ENCODE measurements at places on chromosomes 6 and 20. TPM values are rescaled to one million over a fixed set of nuclear protein-coding genes. Genes with fewer than 3 reads are reported as not detected.

Gene PI3
- not detected for total RNA-seq

DNA sequence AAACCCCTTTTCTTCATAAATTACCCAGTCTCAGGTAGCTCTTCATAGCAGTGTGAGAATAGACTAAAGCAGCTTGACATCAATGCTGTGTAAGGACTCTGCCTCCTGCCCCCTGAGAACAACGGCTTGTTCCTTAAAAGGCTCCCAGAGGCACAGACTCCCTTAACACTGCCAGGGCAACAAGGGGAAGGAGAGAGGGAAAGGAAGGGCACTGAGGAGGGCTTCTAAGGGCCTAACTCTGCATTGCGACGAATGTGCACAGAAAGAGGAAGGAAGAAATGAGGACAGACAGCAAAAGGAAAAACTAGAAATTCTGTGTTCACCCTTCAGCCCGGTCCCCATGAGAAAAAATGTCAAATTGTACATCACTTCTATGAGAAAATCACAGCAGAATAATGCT lies 74.0 kb downstream of the AGPAT4 start:
- no peaks in the 10 kb centered on the region for H3K27me3 ChIP-seq
- H3K36me3 ChIP-seq: peaks cover 35% of the 10 kb centered on the region
- no peak overlapping the region for H3K4me3 ChIP-seq
- H3K27ac ChIP-seq: peak overlapping the region; percentile 0

- H3K27me3 ChIP-seq: no peaks in the 10 kb centered on the region
- DNase-seq: no peak
- no peaks in the 10 kb centered on the region for H3K36me3 ChIP-seq
- no peak overlapping the region for H3K27ac ChIP-seq
Measured at GRCh38 chr6:111624401-111625098, 18.9 kb upstream of the TRAF3IP2 start.

DNA sequence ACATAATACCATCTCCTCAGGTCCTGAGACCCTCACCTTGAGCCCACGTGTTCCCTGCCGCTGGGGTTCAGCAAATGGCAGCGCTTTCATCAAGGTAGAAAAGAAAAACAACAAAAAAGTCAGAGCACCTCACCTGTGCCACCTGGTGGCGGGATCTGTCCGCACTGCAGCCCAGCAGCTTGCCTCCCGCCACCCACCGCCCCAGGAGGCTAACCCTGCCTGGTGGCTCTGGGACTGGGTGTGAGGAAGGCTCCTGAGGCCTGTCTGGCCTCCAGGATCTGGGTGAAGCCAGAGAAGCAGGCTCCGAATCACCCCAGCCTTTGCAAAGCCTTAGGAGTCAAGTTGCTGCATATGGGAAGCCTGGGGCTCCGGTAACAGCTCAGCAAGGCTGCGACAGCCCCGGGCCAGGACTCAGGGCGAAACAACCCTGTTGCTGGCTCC lies 270.8 kb downstream of the BMP7 start:
- H3K27ac ChIP-seq: no peak overlapping the region
- peaks cover 2% of the 10 kb centered on the region for H3K27me3 ChIP-seq
- DNase-seq: peak; percentile 47
- H3K36me3 ChIP-seq: no peaks in the 10 kb centered on the region

Gene TFAP2A
- total RNA-seq: 9.6 TPM

Gene FOXF2
- total RNA-seq: not detected

Gene PAK5
- 1.8 TPM for total RNA-seq

- H3K4me3 ChIP-seq: no peak overlapping the region
- H3K27ac ChIP-seq: peak overlapping the region; percentile 47
- peaks cover 6% of the 10 kb centered on the region for H3K4me1 ChIP-seq
- no peak for DNase-seq
- H3K36me3 ChIP-seq: peaks cover 3% of the 10 kb centered on the region
Measured at GRCh38 chr6:56772737-56773184, 130.1 kb upstream of the DST start.

Gene PGC
- not detected for total RNA-seq

DNA sequence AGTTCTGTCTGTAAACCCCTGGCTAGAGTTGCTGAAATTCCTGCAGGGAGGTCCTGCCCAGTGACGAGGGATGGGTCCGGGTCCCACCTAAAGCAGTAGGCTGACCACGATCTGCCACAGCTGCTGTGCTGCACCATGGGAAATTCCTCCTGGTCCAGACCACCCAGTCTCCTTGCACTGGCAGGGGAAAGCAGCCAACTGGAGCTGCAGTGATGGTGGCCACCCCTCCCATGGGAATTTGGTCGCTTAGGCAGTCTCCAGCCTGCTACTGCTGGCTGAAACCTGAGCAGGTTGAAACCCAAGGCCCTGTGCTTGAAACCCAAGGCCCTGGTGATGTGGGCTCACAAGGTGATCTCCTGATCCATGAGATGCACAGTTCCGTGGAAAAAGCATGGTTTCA lies 23.9 kb upstream of the MOXD1 start:
- H3K27me3 ChIP-seq: no peaks in the 10 kb centered on the region
- no peaks in the 10 kb centered on the region for H3K4me1 ChIP-seq
- no peak overlapping the region for H3K4me3 ChIP-seq
- no peak overlapping the region for H3K27ac ChIP-seq
- H3K36me3 ChIP-seq: peaks cover 37% of the 10 kb centered on the region

GRCh38 chr6:4714961-4715501 lies 61.2 kb upstream of the CDYL start:
- H3K4me3 ChIP-seq: no peak overlapping the region
- no peak for DNase-seq

Gene TREM2
- total RNA-seq: not detected
